ENCODE measurements at places on chromosomes 12 and 14.

GRCh38 chr12:100151769-100152168 lies 9.1 kb upstream of the BLTP3B start:
- no peak for DNase-seq

- DNase-seq: no peak
These were observed 692.3 kb downstream of the C12orf50 start for GRCh38 chr12:87336814-87337336.

DNA sequence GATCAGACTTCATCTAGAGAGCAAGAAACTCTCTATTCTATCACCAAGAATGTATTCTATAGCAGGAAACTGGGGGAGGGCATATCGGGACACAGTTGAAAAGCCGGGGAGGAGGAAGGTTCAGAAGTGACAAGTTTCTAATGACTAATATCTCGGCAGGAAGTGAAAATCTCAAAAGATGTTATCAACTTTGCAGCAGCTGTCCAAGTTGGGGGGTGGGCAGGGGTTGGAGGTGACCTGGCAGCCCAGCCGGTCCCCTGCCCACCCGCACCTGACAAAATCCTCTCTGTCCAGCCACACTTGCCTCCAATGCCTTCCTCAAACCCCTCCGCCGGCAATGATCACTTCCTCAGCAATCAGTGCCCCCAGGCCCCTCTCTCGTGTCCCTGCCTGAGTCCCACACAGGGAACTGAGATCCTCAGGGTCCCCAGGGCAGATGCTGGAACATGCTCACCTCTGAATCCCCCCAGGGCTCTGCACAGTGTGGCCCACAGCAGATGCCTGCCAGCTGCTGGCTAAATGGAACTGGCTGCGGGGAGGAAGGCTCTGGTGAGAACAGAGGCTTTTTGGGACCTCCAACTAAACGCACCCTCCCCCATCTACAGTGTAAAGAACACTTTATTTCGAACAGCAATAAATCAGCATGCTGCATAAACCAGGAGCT lies 43.9 kb downstream of the CCDC88C start:
- peak; percentile 62 for DNase-seq

DNA sequence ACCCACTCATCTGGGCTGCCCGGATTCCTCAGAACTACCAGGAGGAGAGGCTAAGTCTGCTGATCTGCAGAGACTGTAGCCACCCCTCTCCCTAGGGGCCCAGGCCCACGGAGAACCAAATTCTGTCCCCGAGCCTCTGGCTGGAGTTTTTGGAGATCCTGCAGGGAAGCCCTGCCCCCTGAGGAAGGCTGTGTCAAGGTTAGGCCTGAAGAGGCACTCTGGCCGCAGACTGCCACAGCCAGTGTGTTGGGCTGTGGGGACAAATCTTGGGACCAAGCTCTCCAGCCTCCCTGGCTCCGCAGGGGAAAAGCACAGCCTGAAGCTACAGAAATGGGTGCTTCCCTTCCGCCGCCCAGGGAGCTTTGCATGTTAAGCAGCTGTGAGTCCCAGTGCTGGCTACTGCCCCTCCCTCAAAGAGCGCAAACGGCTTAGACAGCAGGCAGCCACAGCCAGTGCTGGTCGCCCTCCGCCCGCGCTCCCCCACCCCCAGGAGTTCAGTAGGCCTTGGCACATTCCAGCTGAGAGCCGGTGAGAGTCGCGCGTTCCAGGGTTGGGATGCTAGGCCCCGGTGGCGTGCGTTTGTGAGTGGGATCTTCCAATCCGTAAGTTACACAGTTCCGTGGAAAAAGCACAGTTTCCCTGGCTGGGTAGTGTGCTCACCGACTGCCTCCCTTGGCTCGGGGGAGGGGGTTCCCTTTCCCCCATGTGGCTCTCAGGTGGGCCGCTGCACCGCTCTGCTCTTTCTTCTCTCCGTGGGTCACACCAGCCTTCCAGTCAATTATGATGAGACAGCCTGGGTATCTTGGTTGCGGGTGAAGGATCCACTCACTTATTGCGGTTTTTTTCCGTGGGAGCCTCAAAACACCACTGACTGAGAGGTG lies 13.2 kb downstream of the CLEC4E start:
- no peak for DNase-seq
